ENCODE measurements at places on chromosomes 2 and 18.

- no peak for DNase-seq
These were observed 49.3 kb upstream of the ACVR1C start for GRCh38 chr2:157677941-157678340.

GRCh38 chr2:56940054-56940453 lies 756.3 kb downstream of the CCDC85A start:
- no peak for DNase-seq

GRCh38 chr2:49165662-49166061 lies 11.3 kb upstream of the FSHR start:
- DNase-seq: no peak

- no peak for DNase-seq
These were observed 156.9 kb upstream of the GLI2 start for GRCh38 chr2:120578576-120579352.

- DNase-seq: no peak
These were observed 214.5 kb downstream of the ZBTB7C start for GRCh38 chr18:48194591-48195181.

All from activated CD4-positive, CD25-positive, alpha-beta regulatory T cell (primary cell).